ENCODE measurements at places on chromosomes 3 and 15.
A peak's percentile ranks its signal among the peaks of the same experiment; 100 is the strongest.

- DNase-seq: peak; percentile 10
Measured at GRCh38 chr3:72679540-72680198, 168.6 kb downstream of the SHQ1 start.

GRCh38 chr15:39783244-39783820 lies 691 bp upstream of the FSIP1 start:
- no peak for DNase-seq

GRCh38 chr3:184368586-184369183 lies 7.2 kb downstream of the POLR2H start:
- no peak for DNase-seq

DNA sequence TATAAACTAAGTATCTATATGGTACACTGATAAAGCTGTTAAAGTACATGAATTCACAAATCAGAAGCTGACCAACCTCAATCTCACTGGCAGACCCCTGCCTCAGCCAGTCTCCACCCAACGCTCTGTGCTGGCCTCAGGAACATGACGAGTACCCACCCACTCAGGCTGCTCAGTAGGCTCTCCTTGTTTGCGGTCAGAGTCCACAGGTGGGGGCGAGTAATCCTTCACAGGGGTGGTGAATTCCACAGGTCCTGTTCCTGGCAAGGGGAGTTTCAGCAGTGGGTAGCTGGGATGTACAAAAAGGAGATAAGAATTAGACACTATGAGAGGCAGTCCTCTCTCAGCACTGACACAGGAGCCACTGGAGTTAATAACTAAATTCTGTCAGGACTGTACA lies 40.9 kb downstream of the SCAP start:
- no peak for DNase-seq

DNA sequence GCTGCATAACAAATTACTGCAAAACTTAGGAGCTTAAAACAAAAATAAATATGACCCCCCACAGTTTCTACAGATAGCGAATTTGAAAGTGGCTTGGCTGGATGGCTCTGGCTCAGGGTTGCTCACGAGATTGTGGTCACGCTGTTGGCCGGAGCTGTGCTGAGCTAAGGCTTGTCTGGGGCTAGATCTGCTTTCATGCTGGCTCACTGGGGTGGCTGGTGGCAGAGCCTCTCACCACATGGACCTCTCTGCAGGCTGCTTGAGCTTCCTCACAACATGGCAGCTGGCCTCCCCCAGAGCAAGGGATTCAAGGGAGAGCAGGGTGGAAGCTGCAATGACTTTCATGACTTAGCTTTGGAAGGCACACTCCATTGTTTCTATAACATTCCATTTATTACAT lies 354.1 kb downstream of the SHQ1 start:
- DNase-seq: no peak

DNA sequence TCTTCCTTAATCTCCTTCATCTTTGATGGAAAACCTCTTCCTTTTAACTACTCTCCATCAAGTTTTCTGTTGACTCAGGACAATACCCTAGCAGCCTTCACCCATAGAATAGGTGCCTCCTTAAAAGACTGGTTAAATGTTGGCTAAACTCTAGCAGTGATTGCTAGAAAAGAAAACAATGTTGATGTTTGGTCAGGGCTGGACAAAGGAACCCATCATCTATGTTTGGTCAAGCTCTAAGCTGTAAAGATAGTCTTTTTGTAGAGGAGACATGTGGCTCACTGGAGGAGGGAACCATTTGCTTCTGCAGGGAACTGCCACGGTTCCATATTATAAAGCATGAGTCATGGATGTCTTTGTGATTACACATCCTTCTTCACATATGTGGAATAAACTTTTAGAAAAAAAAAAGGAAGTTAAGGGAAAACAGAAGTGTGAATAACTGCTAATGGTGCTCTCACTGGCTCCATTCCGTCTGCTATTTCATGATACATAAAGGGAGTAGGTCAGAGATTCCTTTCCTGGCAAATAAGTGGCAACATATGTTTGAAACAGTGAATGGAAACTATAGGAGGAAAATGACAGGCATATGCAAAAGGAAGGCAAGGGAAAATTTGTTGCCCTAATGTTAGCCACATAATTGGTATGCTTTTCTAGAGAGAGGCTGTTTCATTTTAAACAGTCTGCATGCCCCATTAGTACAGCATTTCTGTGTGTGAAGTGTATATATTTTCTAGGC lies 78.2 kb downstream of the CMSS1 start:
- DNase-seq: no peak

GRCh38 chr3:143771258-143771657 lies 77.0 kb downstream of the SLC9A9 start:
- no peak for DNase-seq

GRCh38 chr3:61981060-61981459 lies 392.3 kb downstream of the FEZF2 start:
- no peak for DNase-seq

- DNase-seq: no peak
Measured at GRCh38 chr3:132341746-132342145, 24.5 kb downstream of the ACP3 start.

- no peak for DNase-seq
Measured at GRCh38 chr3:123788710-123789109, 95.4 kb downstream of the MYLK start.

GRCh38 chr15:84658080-84658787 lies at the start of gene NMB:
NMB (minus strand) TSS chr15:84658199; CDS start chr15:84658152, 47 bp downstream.
- peak; percentile 69 for DNase-seq

DNA sequence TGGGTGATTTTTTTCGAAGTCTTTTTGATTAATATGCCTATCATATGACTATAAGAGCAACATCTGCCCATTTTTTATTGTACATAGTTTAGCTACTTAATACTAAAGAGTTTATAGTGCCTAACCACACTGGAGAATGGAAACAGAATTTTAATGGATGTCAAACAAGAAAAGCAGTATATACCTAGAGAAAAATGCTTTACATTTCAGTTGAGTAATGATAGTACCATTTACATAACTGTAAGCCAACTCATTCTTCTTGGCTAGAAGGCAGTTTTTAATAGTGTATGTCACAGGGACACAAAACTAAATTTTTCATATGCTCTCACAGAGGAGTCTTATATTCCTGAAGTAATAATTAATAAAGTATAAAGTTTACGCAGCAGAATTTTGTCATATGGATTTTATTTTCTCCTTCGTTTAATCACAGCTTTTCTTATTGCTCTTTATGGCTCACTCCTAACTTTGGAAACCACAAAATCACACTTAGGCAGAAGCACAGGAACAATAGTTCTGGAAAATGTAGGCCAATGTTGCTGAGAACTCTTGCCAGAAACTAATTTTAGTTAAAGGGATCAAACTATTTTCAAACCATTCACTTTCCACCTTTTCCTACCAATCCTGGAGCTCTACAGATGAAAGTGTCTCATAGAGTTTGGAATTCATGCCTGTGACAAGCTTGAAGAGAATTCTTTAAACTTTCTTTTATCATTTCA lies 243.6 kb downstream of the ZIC1 start:
- DNase-seq: no peak
